ENCODE measurements at places on chromosomes 12 and 14. TPM values are rescaled to one million over a fixed set of nuclear protein-coding genes. Genes with fewer than 3 reads are reported as not detected.
A peak's percentile ranks its signal among the peaks of the same experiment; 100 is the strongest.

STAT6 gene
- total RNA-seq = 209 TPM

CMTM5 gene
- total RNA-seq = not detected

MMP19 gene
- total RNA-seq = not detected

VAMP1 gene
- 50.0 TPM for total RNA-seq

TESPA1 gene
- 112 TPM for total RNA-seq

ENDOU gene
- not detected for total RNA-seq

SPTB gene
- 0.27 TPM for total RNA-seq

ADGRD1 gene
- total RNA-seq = 0.27 TPM

- H3K4me1 ChIP-seq = peaks cover 56% of the 10 kb centered on the region
- no peak overlapping the region for H3K27ac ChIP-seq
- DNase-seq = no peak
These were observed 14.9 kb upstream of the NFKBIA start for GRCh38 chr14:35419429-35419841.

DNA sequence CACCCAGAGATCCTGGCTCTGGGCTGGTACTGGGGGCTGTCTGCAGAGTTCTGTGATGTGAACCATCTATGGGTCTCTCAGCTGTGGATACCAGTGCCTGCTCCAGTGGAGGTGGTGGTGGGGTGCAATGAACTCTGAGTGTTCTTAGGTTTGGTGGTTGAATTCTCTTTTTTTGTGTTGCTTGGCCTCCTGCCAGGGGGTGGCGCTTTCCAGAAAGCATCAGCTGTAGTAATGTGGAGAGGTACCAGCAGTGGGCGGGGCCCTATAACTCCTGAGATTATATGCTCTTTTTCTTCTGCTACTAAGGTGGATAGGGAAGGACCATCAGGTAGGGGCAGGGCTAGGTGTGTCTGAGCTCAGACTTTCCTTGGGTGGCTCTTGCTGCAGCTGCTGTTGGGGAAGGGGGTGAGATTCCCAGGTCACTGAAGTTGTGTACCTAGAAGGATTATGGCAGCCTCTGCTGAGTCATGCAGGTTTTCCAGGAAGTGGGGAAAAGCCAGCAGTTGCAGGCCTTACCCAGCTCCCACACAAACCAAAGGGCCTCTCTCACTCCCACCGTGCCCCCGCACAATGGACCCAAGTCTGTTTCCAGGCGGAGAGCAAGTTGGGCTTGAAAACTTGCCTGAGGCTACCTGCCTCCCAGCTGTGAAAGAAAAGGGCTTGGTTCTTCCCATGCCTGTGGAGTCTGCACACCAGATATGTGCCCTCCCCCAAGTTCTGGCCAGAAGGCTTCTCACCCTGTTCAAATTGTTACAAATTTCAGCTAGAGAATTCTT, 18.6 kb downstream of the CCER1 start:
- H3K27ac ChIP-seq = no peak overlapping the region
- H3K4me1 ChIP-seq = no peaks in the 10 kb centered on the region
- DNase-seq = peak; percentile 17
- H3K36me3 ChIP-seq = no peaks in the 10 kb centered on the region
- H3K27me3 ChIP-seq = peaks cover 11% of the 10 kb centered on the region
- no peak overlapping the region for H3K4me3 ChIP-seq

- H3K4me3 ChIP-seq = no peak overlapping the region
- H3K27ac ChIP-seq = no peak overlapping the region
- peaks cover 20% of the 10 kb centered on the region for H3K27me3 ChIP-seq
- no peak for DNase-seq
- H3K36me3 ChIP-seq = no peaks in the 10 kb centered on the region
- H3K4me1 ChIP-seq = peaks cover 2% of the 10 kb centered on the region
These were observed 5.0 kb upstream of the MEG3 start for GRCh38 chr14:100820957-100821356.

GRCh38 chr12:72036393-72036792, 97.7 kb downstream of the TPH2 start:
- no peak overlapping the region for H3K27ac ChIP-seq
- no peaks in the 10 kb centered on the region for H3K36me3 ChIP-seq
- H3K4me3 ChIP-seq = no peak overlapping the region
- H3K4me1 ChIP-seq = no peaks in the 10 kb centered on the region

DNA sequence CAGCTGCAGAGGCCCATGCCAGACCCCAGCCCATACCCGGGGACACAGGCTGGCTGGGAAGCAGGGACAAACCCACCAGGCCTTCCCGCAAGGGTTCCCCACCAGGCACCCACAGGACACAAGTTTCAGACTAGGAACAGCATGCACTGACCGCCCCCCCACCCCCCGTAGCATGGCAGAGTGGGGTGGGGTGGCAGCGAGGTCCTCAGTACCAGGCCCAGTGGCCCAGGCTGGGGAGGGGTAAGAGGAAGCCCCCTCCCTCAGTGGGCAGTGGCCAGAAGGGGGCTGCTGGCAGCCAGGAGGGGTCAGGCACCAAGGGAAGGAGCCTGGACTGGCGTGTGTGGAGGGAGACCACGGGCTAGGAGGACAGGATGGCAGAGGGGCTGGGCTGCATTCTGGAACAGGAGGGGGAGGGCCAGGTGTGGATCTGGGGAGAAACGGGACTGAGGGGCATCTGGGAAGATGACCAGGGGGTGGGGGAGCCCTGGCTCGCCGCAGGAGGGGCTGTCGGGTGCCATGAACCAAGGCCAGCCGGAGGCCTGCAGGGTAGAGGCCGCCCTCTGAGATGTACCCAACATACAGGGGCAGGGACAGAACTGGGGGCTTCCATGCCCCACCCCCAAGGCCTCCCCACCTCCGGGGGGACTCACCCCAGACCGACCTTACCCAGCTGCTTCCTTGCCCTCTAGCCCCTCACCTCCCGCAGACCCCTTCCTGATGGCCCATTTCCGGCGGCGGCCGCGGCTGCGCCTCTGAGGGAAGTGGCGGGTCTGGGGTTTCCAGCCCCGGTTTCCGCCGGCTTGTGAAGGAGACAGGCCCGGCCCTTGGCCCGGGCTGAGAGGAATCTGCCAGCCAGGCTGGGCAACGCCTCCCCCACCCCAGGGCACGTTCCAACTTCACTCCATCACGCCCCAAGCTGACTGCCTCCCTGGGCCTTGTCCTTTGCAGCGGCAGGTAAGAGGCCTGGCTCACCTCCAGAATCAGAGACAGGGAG, 5.6 kb upstream of the JAG2 start:
- peak overlapping the region; percentile 24 for H3K4me3 ChIP-seq
- H3K4me1 ChIP-seq = peaks cover 15% of the 10 kb centered on the region
- peak overlapping the region; percentile 13 for H3K27ac ChIP-seq
- DNase-seq = peak; percentile 69
- H3K27me3 ChIP-seq = peaks cover 9% of the 10 kb centered on the region

GRCh38 chr12:109764776-109765445, 51.3 kb downstream of the FAM222A start:
- H3K4me3 ChIP-seq = no peak overlapping the region
- DNase-seq = no peak
- H3K27ac ChIP-seq = no peak overlapping the region
- no peaks in the 10 kb centered on the region for H3K36me3 ChIP-seq

DNA sequence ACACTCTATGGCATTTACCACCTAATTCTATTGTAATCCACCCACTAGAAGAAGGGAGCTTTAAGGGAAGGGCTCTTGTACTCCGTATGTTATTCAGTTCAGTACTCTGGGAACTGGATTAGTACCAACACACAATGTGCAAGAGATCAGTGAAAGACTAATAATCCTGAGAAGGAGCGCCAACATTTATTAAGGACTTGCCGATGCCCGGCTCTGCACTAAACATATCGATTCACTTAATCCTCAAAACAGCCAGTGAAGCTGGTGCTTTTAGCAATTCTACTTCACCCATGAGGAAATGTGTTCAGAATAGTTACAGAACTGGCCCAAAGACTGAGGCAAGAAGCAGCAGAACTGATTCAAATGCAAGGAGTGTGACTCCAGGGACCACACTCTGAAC, 80.9 kb downstream of the RPS6KA5 start:
- no peaks in the 10 kb centered on the region for H3K4me1 ChIP-seq
- DNase-seq = no peak
- no peaks in the 10 kb centered on the region for H3K27me3 ChIP-seq
- no peak overlapping the region for H3K27ac ChIP-seq
- H3K4me3 ChIP-seq = no peak overlapping the region
- H3K36me3 ChIP-seq = peaks cover 13% of the 10 kb centered on the region

DNA sequence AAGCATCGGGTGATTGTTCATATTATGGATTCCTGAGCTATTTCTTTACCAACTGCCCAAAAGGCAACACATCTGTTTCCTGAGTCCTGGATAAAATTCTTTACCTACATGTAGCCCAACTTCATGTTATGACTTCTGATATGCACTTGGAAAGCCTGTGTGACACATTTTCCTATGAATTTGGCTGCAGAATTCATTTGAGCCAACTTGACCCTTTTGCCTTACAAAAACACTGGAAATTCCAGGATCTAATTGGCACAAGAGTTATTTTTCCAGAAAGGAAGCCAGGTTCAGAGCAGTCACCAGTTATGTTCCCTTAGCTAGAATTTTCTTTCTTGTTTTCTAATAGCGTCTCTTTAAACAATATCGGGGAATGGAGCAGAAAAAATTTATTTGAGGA, 202.5 kb upstream of the LRIG3 start:
- DNase-seq = no peak
- H3K4me1 ChIP-seq = no peaks in the 10 kb centered on the region
- no peak overlapping the region for H3K27ac ChIP-seq
- H3K27me3 ChIP-seq = no peaks in the 10 kb centered on the region

GRCh38 chr14:104750056-104750752, 2.7 kb upstream of the SIVA1 start:
- H3K27ac ChIP-seq = no peak overlapping the region
- peaks cover 13% of the 10 kb centered on the region for H3K36me3 ChIP-seq
- no peak overlapping the region for H3K4me3 ChIP-seq
- H3K4me1 ChIP-seq = peaks cover 33% of the 10 kb centered on the region
- no peak for DNase-seq
- no peaks in the 10 kb centered on the region for H3K27me3 ChIP-seq

DNA sequence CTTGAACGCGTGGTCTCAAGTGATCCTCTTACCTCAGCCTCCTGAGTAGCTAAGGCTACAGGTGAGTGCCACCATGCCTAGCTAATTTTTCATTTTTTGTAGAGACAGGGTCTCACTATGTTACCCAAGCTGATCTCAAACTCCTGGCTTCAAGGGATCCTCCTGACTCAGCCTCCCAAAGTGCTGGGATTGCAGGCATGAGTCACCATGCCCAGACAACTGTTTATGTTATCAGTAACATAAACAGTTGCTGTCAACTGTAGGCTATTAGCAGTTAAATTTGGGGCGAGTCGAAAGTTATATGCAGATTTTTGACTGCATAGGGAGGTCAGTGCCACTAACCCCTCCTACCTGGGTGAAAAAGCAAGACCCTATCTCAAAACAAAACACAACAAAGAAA, 26.2 kb upstream of the LRRK2 start:
- DNase-seq = no peak
- no peaks in the 10 kb centered on the region for H3K4me1 ChIP-seq
- no peaks in the 10 kb centered on the region for H3K36me3 ChIP-seq
- peaks cover 6% of the 10 kb centered on the region for H3K27me3 ChIP-seq

DNA sequence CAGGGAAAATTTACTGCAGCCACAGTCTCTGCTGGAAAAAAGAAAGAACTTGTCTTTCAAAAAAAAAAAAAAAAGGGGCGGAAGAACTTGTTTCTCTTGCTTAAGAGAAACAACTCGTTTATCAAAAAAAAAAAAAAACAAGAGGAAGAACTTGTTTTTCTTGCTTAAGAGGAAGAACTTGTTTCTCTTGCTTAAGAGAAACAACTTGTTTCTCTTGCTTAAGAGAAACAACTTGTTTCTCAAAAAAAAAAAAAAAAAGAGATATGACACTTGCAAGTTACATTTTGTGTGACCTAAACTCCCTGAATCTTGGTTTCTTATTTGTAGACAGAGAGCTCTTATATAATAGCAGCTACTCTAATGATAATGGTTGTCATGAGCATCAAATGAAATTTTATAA, 44.7 kb upstream of the USP15 start:
- H3K36me3 ChIP-seq = no peaks in the 10 kb centered on the region
- H3K27ac ChIP-seq = no peak overlapping the region
- no peak for DNase-seq
- H3K4me3 ChIP-seq = no peak overlapping the region

DNA sequence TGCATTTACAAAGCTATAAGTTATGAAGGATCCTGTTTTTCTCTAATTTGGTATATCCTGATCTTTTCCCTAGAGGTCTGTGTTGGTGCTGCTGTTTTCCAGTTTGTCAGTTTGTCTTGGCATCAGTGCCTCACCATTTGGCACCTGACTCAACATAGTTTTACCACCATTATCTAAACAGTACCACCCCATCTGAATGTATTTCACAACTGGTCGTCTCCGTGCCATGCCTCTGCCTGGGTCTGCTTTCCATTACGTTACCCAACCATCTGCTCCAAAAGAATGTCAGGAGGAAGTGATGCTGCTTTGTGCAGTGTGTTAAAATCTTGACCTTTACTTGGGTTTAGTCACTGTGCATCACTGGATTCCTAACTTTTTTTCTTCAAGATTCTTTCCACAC, 129.3 kb upstream of the RASSF8 start:
- H3K36me3 ChIP-seq = no peaks in the 10 kb centered on the region
- H3K4me1 ChIP-seq = no peaks in the 10 kb centered on the region
- no peaks in the 10 kb centered on the region for H3K27me3 ChIP-seq
- H3K4me3 ChIP-seq = no peak overlapping the region

DNA sequence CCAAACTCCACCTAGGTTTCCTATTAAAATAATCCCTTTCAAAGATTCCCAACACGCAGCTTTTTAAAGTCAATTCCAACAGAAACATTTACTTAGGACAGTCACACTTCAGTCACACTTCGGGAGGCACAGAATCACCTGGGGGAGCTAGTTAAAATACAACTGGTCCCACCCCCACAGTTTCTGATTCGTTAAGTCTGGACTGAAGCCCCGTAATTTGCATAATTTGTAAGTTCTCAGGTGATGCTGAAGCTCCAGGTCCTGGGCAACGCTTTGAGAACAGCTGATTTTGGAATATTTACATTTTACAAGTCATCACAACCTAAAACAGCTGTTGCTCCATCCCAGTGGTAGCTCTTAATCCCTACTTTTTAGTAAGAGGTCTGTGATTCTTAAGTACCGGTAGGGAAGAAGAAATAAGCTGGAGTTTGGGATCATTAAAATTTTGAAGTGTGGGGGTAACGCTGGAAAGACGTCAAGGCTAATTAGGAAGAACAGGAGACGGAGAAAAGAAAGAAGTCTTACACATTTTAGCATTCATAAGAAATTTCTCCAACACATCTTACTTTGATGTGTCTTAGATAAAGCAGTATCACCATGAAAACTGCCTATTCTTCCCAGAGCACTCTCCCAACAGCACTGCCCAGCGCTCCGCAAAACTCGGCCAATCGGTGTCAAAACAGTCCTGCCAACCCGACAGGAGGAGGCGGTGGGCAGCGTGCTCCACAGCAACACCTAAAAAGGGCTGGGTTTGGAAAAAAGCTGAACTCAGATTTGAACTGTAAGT, 1.1 kb downstream of the IPO8 start:
- DNase-seq = peak; percentile 20
- H3K4me3 ChIP-seq = peak overlapping the region; percentile 89
- peak overlapping the region; percentile 81 for H3K27ac ChIP-seq
- H3K4me1 ChIP-seq = peaks cover 36% of the 10 kb centered on the region

- H3K36me3 ChIP-seq = no peaks in the 10 kb centered on the region
- no peak for DNase-seq
- no peaks in the 10 kb centered on the region for H3K4me1 ChIP-seq
These were observed 119.0 kb upstream of the RASSF8 start for GRCh38 chr12:25839470-25839869.

- no peak overlapping the region for H3K27ac ChIP-seq
- H3K36me3 ChIP-seq = no peaks in the 10 kb centered on the region
- no peaks in the 10 kb centered on the region for H3K4me1 ChIP-seq
- DNase-seq = no peak
- H3K4me3 ChIP-seq = no peak overlapping the region
- no peaks in the 10 kb centered on the region for H3K27me3 ChIP-seq
These were observed 895.2 kb upstream of the USP15 start for GRCh38 chr12:61365001-61365400.

- H3K4me3 ChIP-seq = no peak overlapping the region
- H3K4me1 ChIP-seq = no peaks in the 10 kb centered on the region
- H3K36me3 ChIP-seq = no peaks in the 10 kb centered on the region
- peaks cover 3% of the 10 kb centered on the region for H3K27me3 ChIP-seq
- H3K27ac ChIP-seq = no peak overlapping the region
These were observed 164.5 kb downstream of the ANO2 start for GRCh38 chr12:5780536-5780935.
